ENCODE measurements at places on chromosomes 1 and 21.

- DNase-seq: no peak
Observed at GRCh38 chr1:211912038-211912437, 81.5 kb upstream of the LPGAT1 start.

DNA sequence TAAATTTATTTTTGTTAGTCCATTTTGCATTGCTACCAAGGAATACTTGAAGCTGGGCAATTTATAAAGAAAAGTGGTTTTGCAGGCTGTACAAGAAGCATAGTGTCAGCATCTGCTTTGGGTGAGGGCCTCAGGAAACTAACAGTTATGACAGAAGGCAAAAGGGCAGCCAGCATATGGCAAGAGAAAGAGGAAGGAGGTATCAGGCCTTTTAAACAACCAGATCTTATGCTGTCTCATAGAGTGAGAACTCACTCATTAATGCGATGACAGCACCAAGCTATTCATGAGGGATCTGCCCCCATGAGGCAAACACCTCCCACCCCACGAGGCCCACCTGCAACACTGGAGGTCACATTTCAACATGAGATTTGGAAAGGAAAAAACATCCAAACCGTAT is 898.4 kb downstream of the KCNT2 start:
- DNase-seq: peak; percentile 52

- no peak for DNase-seq
Observed at GRCh38 chr21:38774586-38775285, 31.0 kb upstream of the ETS2 start.

- DNase-seq: no peak
Observed at GRCh38 chr1:225597926-225598575, 54.9 kb downstream of the ENAH start.

DNA sequence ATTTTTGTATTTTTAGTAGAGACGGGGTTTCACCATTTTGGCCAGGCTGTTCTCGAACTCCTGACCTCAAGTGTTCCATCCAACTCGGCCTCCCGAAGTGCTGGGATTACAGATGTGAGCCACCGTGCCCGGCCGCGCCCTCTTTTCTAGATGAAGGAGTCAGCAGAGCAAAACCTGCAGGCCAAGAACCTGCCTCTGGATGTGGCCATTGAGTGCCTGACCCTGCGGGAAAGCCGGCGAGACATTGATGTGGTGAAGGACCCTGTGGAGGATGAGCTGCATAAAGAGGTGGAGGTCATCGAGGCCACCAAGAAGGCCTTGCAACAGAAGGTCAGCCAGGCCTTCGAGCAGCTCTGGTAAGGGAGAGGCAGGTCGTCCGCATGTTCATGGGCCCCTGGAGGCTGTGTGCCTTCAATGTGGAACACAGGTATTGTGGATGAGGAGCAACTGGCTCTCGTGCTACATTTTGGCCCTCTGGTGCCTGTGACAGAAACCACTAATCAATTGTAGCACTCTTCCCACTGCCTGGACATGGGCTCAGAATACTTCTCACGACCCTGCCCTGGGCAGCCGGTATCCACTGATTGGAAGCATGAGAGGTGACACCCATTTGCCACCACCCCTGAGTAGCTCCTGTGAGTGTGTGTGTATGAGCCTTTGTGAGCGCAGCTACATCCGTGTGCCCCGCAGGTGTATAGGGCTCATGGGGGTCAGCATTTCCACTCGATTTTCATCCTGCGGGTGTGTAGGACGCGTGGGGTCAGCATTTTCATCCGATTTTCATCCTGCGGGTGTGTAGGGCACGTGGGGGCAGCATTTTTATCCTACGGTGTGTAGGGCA is 2.0 kb downstream of the TEKT2 start:
- no peak for DNase-seq

DNA sequence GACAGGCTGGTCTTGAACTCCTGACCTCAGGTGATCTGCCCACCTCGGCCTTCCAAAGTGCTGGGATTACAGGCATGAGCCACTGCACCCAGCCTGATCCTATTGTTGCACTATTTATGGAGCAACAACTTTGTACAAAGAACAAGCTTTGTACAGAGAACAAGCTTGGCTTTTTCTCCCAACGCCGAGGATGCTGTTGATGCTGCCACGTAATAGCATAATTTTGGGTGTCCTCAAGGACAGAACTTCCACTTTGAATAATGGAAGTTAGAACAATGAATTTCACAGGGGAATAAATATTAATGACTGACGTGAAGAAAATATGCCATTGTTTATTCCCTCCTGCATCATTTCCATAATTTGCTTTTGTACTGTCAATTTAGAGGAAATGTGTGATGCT is 12.8 kb upstream of the RBP7 start:
- DNase-seq: no peak

DNA sequence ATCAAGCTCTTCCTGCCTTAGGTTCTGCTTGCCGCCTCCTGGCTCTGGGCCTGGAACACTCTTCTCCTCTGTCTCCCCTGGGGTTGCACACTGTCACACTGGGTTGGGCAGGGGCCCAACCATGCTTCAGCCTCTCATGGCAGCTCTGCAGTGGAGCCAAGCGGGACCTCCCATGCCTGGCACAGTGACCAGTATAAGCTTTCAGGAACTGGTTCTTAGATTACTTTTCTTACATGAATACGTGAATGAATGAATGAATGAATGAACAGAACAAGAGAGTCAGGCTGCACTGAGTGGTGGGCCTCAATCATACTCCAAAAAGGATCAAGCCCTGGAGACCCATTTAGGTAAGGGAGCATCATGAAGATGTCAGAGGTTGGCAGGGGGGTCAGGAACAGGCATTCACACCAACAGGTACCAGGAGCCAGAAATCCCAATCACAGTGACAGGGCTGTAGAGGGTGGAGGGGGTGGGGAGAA is 30.8 kb upstream of the TMEM125 start:
- no peak for DNase-seq

GRCh38 chr1:44801491-44802305 is 1.5 kb downstream of the PLK3 start:
- no peak for DNase-seq

DNA sequence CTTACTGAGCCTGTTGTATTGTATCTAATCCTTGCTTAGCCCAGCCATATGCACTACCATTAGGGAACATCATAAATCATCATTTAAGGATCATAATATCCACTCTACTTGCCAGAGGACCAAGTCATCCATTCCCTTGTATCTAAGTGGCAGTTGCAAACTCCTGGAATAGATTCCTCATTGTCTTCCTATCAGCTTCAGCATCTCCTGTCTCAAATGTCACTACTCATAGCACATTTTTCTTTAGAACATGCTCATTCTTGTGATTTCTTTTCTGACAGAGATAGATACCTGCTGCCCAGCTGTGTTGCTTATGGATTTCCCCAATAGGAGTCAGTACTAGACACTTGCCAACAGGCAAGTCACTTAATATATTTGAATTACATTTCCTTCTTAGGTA is 84.3 kb downstream of the OLFML3 start:
- no peak for DNase-seq

DNA sequence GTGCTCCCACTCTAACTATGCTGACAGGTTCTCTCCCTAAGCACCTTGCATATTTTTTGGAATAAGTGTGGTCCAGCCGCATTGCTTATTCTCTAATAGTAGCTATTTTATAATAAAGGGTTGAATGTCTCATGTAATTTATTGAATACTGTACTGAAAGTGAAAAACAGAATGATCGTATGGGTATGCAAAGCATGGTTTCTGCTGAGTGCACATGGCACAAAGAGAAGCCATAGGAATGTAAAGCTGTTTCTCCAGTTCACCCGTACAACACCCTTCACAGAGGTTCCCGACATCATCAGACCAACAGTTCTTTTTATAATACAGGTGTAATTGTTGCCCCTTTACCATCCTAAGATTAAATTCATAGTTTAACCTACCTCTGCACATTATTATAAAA is 8.9 kb upstream of the HAO2 start:
- no peak for DNase-seq

Data from GDM1 (cell line).